Lung (tissue), 17 donors: ENCODE measurements at places on chromosomes 3 and 15. TPM values are rescaled to one million over a fixed set of nuclear protein-coding genes. Genes with fewer than 3 reads are reported as not detected.

The FSIP1 gene
- total RNA-seq: 2.2 TPM

The ADGRG7 gene
- total RNA-seq: not detected

GRCh38 chr3:41184394-41184793 lies 14.9 kb upstream of the CTNNB1 start:
- H3K27ac ChIP-seq: no peak overlapping the region
- H3K4me1 ChIP-seq: no peaks in the 10 kb centered on the region
- no peak overlapping the region for H3K4me3 ChIP-seq
- H3K36me3 ChIP-seq: no peaks in the 10 kb centered on the region
- H3K27me3 ChIP-seq: no peaks in the 10 kb centered on the region

GRCh38 chr15:36371509-36371908 lies 207.9 kb upstream of the CDIN1 start:
- no peak overlapping the region for H3K27ac ChIP-seq
- DNase-seq: no peak
- H3K27me3 ChIP-seq: no peaks in the 10 kb centered on the region
- no peaks in the 10 kb centered on the region for H3K36me3 ChIP-seq
- no peak overlapping the region for H3K4me3 ChIP-seq

GRCh38 chr3:144663456-144664436 lies 692.1 kb downstream of the DIPK2A start:
- no peak overlapping the region for H3K4me3 ChIP-seq
- H3K27ac ChIP-seq: no peak overlapping the region
- H3K4me1 ChIP-seq: no peaks in the 10 kb centered on the region
- DNase-seq: no peak

GRCh38 chr3:47681016-47681415 lies 100.7 kb downstream of the SMARCC1 start:
- H3K4me3 ChIP-seq: no peak overlapping the region
- H3K27ac ChIP-seq: no peak overlapping the region
- H3K27me3 ChIP-seq: no peaks in the 10 kb centered on the region
- H3K4me1 ChIP-seq: no peaks in the 10 kb centered on the region
- H3K36me3 ChIP-seq: peaks cover 30% of the 10 kb centered on the region
